H9 (cell line): ENCODE measurements at places on chromosomes 4 and X. TPM values are rescaled to one million over a fixed set of nuclear protein-coding genes. Genes with fewer than 3 reads are reported as not detected.
A peak's percentile ranks its signal among the peaks of the same experiment; 100 is the strongest.

CLNK gene
- not detected in 2 replicates for total RNA-seq

DNA sequence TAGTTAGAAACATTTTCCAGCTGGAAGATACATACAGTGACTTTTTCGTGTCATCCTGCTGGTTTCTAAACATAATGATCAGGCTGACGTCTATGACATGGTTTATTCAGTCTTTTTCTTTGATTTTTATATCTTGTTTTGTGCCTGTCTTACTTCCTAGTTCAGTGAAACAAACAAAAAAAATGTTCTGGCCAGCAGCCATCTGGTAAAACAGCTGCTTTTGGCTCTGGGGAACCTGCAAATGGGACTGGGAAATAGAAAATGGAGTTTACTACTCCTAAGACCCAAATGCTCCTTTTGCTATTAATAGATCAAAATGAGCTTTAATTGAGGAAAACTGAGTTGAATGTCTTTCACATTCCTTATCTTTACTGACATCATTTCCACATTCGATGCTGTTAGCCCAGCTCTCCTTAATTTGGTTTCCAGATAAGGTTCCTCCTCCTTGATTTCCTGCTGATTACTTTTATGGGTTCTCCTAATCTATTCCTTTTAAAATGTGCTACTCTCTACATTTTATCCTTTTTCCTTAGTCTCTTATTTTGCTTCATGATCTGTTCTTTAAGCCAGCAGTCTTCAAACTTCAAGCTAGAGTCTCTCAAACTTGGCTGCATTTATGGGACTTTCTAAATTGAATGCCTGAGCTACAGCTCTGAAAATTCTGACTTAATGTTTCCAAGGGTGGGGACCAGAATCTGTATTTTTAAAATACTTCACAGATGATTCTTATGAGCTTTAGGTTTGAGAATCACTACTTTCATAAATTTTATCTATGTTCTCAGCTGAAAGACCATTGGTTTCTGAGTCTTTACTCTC is 499.5 kb downstream of the ANKRD50 start:
- no peak for DNase-seq

GRCh38 chr4:184424993-184425758 is 49.2 kb downstream of the IRF2 start:
- no peak for DNase-seq

DNA sequence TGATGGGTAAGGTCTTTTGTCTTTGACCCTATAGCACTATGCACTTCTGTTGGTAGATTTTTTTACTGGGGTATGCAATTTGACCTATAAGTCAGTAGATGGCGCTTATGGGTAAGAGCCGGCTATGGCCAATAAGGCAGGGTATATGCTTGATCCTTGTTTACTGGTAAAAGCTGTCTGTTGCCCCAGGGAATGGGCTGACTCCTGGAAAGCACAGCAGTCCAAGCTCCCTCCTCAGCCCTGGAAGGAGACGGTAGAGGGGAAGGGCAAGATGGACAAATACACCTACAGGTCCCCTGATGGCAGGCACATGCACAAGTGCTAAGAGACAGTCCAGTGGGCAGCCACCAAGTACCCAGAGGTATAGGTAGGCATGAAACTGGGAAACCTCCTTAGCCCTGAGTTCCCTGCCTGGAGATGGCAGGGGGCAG is 63.7 kb downstream of the ADAMTS3 start:
- DNase-seq: peak; percentile 66

DNA sequence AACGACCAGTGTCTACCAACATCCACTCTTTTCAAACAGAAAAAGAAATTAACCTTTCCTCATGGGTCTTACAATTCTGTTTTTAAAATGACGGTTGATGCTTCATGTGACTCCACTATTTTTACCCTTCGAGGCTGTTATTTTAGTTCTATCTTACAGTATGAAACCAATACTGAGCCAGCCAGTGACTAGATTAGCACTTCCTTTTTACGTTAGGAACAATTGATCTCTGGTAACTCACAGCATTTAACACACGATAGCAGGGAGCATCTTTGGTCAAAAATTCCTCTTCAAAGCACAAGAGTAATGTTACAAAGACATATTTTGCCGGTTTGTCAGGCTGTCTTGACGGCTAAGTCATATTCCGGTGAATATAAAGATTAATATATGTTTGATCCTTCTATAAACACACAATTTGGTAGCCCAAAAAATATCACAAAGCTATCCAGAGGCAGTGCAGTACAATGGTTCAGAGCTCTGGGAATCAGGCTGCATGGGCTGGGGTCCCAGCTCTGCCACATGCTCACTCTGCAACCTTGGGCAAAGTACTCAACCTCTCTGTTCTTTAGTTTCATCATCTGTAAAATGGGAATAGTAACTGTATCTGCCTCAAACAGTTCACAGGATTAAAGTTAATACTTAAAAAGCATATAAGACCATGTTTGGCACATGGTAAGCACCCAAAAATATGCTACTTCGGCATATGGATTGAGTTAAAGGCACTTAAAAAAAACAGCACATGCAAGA is 62.9 kb upstream of the TXK start:
- DNase-seq: no peak
